ENCODE measurements at places on chromosomes 11 and 22.

GRCh38 chr11:65503949-65504673 is 5.3 kb downstream of the MALAT1 start:
- no peak for DNase-seq

DNA sequence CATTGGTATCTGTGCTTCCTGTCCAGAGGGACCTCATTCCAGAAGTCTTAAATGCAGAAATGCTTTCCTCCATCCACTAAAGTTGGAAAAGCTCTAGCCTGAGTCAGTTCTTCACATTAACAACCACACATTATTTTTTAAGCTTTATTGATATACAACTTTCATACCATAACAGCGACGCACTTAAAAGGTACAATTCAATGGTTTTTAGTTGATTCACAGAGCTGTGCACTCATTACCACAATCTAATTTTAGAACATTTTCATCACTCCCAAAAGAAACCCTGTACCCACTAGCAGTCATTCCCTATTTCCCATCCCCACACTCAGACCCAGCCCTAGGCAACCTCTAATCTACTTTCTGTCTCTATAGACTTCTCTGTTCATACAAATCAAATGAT is 27.6 kb downstream of the GALNT18 start:
- no peak for DNase-seq

GRCh38 chr11:23111527-23111926 is 251.3 kb upstream of the CCDC179 start:
- DNase-seq = no peak

DNA sequence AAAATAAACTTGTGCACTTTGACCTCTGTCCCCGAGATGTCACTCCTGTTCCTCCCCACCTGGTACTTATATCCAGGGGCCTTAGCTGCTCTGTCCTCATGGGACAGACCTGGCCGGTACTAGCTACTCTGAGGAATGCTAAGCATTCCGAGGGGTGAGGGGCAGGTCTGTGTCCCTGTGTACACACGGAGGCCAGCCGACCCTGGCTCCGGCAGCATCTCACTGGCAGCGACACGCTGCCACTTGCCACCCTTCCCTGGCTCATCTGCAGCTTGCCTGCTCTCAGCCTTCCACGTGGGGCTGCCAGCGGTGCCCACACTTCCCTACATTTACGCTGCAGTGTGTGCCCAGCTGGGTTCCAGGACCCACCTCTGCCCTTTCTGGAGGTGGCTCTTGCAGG is 21.6 kb upstream of the TEF start:
- no peak for DNase-seq

- DNase-seq = no peak
Measured at GRCh38 chr11:26942356-26942755, 51.6 kb upstream of the FIBIN start.

GRCh38 chr11:20050551-20051333 is 109.5 kb downstream of the DBX1 start:
- no peak for DNase-seq

GRCh38 chr11:73988227-73988626 is 5.6 kb upstream of the UCP2 start:
- no peak for DNase-seq

- DNase-seq = no peak
Measured at GRCh38 chr11:12404436-12404835, 27.1 kb downstream of the PARVA start.

DNA sequence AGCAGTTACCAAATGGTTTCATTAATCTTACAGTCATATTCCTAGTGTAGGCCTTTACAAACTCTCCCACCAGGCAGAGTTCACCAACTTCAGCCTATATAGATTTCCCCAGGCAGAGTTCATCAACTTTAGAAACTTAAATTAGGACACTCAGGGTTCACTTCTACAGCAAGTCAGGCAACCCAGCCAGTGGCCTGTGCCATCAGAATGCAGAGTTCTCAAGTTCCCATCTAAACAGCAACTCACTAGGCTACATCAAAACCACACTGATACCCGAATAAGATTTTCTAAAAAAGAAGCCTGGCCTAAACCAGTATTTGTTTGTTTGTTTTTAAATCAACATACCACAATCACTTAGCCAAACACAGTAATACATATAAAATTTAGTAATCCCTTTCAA is 33.7 kb downstream of the PICALM start:
- DNase-seq = no peak

- DNase-seq = no peak
Measured at GRCh38 chr11:6631361-6631890, 12.2 kb upstream of the TPP1 start.

DNA sequence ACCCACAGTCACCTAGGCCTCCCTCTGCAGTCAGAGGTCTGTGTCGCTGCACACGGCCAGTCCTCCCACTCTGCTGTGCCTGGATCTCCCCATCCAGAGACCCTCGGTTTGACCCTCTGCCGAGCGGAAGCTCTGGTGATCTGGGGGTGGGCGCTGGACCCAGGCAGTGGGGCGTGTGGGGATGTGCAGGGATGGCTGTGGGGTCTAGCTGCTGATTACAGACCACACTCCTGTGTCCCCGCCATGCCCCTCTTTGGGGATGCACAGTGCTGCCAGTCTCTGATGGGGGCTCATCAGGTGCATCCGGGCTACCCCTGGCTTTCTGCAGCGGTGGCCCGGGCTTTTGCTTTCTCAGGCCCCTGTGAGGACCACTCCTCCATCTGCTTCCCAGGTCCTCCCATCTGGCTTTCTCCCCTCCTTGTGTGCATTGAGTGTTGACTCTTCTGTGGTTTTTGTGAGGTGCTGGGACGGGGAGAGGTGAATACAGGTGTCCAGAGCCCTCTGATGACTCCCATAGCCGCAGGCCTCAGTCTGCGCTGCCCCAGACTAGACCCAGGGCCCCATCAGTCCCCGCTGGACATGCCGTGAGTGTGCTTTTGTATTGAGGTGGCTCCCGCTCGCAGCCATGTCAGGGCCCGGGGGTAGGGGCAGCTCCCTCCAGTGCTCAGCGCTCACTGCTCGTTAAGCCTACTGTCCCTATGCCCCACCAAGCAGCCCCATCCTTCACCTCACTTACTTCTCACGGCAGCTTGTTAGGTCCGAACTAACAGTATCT is 251.6 kb downstream of the TBC1D22A start:
- DNase-seq = no peak

GRCh38 chr11:79193663-79194310 is 247.0 kb downstream of the TENM4 start:
- DNase-seq = no peak

- DNase-seq = no peak
Measured at GRCh38 chr11:21323617-21324016, 654.2 kb downstream of the NELL1 start.

DNA sequence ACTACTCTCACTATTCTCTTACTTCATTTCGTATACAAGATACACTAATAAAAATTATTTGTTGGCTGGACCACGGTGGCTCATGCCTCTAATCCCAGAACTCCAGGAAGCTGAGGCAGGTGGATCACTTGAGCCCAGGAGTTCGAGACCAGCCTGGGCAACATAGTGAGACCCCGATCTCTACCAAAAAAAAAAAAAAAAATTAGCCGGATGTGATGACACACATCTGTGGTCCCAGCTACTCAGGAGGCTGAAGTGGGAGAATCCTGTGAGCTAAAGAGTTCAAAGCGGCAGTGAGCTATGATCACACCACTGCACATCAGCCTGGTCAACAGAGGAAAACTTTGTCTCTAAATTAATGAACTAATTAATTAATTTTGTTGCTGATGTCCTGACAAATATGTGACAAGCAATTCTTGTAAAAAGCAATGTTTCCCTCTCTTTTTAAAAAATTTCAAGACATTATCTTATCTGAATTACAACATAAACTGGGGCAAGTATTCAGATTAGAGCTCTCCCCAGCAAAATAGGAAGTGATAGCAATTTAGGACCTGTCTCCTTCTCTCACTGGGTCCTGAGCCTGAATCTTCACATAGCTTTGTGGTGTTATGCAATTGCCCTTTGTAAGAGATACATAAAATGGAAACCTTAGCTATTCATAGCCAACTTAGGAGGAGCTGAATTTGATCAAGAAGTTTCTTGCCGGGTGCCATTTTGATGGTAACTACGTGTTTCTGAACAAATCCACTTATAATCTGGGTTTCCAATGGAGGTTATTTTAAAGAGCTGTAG is 17.6 kb upstream of the TMA7B start:
- no peak for DNase-seq

DNA sequence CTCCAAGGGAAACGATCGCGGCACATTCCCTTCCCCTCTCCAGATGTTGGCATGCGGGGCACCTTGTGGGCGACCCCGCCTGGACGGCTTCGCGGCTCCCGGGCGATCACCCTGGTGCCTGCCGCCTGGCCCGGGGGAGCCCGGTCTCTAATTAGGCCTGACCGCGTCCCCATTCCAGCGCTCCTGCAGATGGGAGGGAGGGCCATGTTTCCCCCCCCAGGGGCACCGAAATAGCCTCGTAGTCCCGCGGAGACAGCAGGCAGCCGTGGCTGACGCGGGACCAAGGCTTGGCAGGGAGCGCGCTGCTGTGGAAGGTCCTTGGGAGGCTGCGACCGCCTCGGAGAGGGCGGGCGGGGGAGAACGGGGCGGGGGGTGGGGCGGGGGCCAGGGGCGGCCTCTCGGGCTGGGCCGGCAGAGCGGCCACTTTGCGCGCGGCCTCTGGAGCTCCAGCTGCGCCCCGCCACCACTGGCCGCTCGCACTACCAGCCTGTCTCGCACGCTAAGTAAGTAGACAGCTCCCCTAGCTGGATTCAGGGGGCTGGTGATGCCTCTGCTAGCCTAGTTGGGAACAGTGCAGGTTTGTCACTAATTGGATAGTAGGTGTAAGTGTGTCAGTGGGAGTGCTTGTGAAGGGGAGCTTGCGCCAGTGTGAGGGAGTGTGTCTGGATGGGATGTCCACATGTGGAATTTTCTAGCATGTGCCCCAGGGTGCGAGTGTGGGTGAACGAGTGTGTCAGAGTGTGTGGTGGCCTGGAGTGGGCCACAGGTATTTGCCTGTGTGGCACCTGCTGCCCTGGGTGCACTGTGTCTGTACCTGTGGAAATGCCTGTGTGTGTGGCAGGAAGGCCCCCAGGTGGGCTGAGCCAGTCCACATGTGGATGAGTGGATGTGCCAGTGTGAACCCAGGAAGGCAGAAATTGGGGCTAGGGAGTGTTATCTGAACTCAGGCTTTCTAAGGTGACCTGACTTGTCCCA is at the start of gene INSC:
TSS of gene INSC (plus strand) at position 423 of the 975 bp plus-strand sequence. CDS start 34,252 bp downstream, outside the sequence.
- no peak for DNase-seq

GRCh38 chr11:78063440-78064181 is at the start of gene THRSP:
TSS of gene THRSP (plus strand) at chr11:78063861. CDS start at chr11:78063882, 21 bp downstream.
- no peak for DNase-seq

DNA sequence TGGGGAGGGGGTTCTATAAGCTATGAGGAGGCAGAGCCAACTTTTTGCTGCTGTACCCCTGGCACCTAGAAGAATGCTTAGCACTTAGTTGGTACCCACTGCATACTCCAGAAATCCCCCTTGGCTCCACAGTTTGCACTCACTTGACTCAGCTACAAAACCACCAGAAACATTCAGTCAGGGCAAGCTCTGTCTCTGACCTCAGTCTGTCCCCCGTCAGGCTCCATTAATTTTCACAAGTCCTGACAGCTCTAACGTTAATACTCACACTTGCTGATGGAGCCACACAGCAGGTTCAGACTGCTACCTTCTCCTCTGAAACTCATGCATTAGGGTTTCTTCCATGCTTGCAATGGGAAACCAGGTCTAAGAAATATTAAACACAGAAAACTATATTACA is 81.7 kb downstream of the MPPED2 start:
- no peak for DNase-seq

DNA sequence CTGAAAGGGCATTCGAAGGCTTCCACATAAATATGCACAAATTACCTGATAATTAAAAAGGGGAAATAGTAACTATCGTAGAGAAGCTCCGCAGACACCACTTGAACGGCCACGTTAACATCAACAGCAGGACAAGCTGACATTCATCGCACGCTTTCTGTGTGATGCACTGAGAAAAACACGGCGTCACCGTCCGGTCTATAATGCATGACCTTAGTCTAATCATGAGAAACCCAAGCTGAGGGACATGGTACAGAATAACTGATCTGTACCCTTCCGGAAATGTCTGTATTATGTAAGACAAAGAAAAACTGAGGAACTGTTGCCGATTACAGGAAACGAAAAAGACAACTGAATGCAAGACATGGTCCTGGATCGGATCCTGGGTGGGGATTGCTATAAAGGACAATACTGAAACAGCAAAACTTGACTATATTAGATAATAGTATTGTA is 678 bp upstream of the RANGAP1 start:
- no peak for DNase-seq

DNA sequence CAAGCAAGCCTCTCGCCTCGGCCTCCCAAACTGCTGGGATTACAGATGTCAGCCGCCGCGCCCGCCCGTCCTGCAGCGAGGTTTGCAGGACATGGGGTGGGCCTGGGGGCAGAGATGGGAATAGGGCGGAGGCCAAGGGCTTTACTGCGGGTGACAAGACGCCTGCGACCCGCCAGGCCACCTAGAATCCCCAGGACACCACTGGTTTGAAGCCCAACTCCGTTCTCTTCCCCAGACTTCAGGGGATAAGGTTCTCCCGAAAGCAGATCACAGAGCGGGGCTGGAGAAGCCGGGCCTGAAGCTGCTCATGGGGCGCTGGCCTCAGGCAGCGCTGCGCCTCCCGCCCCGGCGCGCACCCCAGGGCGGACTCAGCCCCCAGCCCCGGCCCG is 354 bp downstream of the POLR2L start:
- no peak for DNase-seq

- no peak for DNase-seq
Measured at GRCh38 chr11:105224482-105225253, 85.1 kb upstream of the CARD18 start.

GRCh38 chr22:36871669-36872081 is 10.9 kb downstream of the NCF4 start:
- no peak for DNase-seq

- DNase-seq = no peak
Measured at GRCh38 chr11:10659339-10660216, 34.0 kb downstream of the IRAG1 start.

DNA sequence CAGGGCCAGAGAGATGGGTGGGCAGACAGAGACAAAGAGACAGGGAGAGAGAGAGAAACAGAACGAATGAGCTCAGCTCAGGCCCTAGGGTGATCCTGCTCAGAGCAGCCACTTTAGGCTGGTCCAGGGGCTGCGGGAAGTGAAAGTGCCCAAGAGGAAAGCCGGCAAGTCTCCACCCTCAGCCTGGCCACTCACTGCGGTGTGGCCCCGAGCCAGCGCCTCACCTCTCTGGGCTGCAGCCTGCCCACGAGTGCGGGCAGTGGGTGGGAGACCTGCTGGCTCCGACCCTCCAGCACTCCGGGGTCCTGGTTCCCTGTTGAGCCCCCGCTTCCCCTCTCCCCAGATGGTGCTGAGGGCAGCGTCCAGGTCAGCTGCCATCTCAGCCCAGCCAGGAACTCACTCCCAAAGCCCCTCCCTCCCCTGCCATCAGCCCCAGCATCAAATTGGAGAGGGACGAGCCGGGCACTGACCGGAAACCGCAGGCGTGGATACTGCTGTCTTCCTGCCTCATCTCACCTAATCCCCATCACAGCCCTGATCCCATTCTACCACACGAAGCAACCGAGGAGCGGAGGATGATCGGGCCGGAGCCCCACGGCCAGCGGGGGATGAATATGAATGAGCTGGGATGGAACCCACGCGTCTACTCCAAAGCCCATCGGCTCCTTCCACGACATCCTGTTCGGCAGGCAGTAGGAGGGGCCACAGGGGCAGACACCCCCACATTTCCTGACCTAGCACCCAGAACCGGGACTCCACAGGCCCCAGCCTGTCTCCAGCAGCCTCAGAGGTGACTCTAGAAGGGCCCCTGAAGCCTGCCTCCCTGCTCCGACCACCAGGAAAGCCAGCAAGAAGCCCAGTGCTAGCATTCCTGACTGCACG is 16.9 kb downstream of the ELFN2 start:
- DNase-seq = no peak
